Stimulated activated CD8-positive, alpha-beta memory T cell treated with anti-CD3 and anti-CD28 coated beads, Interleukin-4, amount 100 ng/mL, for 1 hour (primary cell): ENCODE measurements at places on chromosomes 6 and 20.

- no peak for DNase-seq
Measured at GRCh38 chr6:158500016-158500735, 59.7 kb upstream of the TMEM181 start.

DNA sequence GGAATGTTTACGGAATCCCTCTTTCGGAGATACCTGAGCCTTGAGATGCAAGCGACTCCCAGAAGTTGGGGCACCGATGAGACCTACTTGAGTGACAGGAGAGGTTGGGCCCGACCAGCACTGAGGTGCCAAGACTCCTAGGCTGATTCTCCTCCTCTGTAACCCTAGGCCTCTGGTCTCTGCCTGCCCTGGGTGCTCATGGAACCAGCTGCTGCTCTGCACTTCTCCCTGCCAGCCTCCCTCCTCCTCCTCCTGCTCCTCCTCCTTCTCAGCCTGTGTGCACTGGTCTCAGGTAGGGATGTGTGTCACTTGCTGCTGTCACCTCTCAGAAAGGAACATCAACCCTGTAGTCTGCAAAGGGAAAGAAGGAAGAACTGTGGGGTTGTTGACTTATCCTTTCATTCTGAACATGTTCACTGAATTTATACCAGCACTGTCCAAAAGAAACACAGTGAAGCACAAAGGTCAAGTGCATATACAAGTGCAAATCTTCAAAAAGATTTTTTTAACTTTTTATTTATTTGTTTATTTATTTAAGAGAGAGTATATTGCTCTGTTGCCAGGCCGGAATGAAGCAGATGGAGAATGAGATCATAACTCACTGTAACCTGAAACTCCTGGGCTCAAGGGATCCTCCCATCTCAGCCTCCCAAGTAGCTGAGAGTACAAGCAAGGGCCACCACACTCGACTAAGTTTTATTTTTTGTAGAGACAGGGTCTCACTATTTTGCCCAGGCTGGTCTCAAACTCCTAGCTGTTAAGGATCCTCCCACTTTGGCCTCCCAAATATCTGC lies 913 bp downstream of the BTN2A2 start:
- no peak for DNase-seq

DNA sequence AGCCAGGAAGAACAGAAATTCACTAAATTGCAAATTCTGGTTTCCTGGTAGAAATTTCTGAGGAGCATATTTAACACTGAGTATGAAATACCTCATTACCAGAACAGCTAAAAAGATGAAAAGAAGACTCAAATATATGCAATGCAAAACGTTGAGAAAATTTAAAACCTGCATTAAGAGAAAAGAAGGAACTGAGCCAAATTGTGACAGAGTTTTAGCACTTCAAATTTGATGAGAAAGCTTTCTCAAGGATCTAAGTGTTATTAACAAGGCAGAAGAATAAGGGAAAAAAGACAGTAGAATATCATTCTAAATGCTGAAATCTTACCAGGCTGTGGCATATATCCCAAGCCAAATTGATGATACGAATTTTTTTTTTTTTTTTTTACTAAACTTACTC lies 443.0 kb downstream of the COL12A1 start:
- no peak for DNase-seq

GRCh38 chr20:53871541-53871940 lies 198.9 kb downstream of the BCAS1 start:
- no peak for DNase-seq

- no peak for DNase-seq
Measured at GRCh38 chr6:36752886-36753506, 55.4 kb downstream of the RAB44 start.
